ENCODE measurements at places on chromosomes 7 and 10.

GRCh38 chr10:75121322-75121721, 9.9 kb downstream of the SAMD8 start:
- no peak for DNase-seq

GRCh38 chr7:70797109-70797514, 334.8 kb upstream of the GALNT17 start:
- no peak for DNase-seq

- no peak for DNase-seq
These were observed at the start of gene HOXA11 for GRCh38 chr7:27185013-27185853. TSS of gene HOXA11 (minus strand) at chr7:27185232. CDS start at chr7:27185144, 88 bp downstream.

DNA sequence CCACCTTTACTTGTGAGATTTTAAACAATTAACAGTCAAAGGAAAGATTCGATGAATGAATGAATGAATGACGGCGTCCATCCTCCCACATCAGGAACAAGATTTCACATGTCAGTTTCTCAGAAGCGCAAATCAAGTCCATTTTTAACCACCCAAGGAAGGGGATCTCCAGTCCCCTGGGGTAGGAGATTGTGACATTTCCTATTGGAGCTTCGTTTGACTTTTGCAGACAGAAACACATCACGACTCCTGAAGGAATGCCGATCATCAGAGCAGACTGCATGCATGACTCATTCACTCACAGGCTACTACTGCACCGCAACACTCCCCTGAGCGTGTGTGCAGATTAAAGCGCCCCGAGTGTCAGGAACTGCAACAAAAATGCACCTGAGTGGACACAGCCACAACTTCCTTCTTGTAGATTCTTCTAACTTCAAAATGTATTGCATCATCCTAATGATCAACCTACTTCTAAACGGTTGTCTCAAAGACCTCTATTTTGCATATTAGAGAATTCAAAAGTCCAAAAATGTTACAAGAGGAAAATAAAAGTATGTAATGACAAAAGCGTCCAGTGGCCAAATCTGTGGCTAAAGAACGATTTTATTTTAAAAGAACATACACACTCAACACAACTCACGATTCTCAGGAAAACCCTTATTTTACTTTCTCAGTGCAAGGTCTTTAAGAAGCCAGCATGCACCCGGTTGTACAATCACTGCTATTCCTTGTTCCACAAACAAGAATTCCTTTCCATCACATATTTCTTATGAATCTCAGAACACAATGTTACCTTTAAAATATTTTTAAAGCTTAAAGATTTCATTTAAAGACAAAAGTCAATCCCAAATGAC, 172.6 kb downstream of the FAM107B start:
- DNase-seq, result no peak

- DNase-seq, result no peak
These were observed 239.0 kb downstream of the PHTF2 start for GRCh38 chr7:78037603-78038002.

DNA sequence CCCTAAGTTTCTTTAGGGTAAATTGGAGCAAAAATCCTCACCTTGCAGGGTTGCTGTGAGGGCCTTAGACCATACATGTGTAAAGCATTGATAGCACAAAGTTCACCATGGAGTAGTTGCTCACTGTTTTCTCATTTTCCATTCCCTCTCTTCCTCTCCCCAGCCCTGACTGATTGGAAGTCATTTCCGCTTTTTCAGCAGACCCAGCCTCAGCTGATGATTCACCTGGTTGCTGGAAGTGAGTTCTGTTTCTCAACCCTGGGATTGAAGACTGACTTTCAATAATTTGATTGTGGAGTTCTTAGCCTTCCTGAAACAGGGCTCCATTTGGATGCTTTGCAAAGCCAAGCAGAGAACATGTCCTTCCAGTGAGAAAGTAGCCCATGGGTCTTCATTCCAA, 107.0 kb downstream of the PLXNA4 start:
- no peak for DNase-seq

DNA sequence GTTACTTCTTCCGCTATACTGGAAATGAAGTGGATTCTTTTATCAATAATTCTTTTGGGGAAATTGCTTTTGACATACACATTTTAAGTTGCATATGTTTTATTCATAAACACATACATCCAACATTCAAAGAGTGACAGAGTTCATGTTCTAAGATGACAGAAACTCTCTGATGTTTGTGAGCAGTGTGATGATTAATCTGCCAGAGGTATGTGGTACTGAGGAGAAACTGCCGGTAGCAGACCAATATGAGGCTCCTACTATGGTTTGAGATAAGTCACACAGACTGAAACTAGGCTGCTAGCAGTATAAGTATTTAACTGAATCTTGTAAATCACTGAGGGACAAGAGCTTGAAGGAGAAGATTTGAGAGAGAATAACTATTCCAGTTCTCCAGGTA, 524.1 kb upstream of the SEMA3D start:
- DNase-seq, result no peak

DNA sequence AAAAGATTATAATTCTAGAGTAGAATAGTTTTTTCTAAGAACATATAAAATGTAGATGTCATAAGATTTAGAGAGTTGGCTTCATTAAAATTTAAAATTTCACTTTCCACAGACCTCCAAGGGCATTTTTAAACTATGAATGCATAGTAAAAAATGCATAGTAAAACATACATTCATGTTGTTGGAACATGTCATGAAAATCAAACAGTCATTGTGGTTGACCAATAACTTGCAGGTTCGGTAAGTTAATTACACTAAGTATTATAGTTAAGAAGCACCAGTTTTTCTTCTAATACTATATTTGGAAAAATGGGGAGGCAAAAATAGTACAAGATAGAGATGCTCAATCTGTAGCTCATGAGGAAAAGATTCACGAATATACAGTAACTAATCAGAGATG, 61.5 kb upstream of the MACROH2A2 start:
- no peak for DNase-seq

DNA sequence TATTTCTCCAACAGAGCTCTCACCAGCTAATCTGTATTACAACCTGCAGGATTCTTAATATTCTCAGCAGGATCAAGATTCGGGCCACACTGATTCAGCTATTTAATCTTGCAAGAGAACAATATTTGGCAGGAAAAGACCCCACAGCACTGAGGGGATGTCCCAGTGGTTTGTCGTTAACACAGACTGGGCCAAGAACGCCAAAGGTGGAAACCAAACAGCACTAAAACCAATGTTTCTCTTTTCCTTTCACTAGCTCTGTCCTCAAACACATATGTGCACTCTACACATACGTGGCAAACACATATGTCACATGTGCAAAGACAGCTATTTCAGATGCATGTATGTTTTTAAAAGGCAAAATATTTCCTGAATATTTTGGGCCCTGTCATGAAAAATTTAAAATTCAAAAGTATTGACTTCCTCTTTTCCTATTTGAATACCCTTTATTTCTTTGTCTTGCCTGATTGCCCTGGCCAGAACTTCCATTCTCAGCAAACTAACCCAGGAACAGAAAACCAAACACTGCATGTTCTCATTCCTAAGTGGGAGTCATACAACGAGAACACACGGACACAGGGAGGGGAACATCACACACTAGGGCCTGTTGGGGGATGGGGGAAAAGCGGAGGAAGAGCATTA, 51.7 kb upstream of the NEBL start:
- DNase-seq, result no peak

DNA sequence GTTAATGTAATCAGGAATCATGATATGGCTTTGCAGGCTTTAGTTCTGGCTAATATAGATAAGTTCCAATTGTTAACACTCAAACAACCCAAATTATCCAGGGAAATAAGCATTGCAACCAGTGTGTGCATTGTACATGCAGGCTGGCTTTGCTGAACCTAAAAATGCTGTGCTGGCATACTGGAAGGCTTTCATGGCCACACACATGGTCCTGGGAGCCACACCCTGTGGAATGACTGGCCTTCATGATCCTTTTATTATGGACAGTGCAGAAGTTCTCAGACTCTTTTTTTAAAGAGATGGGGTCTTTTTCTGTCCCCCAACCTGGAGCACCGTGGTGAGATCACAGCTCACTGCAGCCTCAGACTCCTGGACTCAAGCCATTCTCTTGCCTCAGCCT, 5.0 kb downstream of the ELMO1 start:
- DNase-seq, result no peak

- DNase-seq, result no peak
These were observed 150.9 kb upstream of the KLF6 start for GRCh38 chr10:3935933-3936359.

DNA sequence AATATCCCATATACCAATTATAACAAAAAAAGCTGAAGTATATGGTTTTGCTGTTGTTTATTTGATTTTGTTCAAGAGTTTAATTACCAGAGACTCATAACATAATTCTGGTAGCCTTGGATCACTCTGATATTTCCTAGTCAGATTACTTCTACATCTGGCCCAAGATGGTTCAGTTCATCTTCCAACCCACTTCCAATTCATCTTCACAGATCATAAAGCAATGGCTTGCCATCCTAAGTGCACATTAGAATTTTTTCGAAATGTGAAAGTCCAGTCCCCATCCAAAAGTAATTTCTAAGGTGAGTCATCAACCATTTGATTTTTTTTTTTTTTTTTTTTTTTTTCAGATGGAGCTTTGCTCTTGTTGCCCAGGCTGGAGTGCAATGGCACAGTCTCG, 8.0 kb upstream of the HIBADH start:
- DNase-seq, result no peak

- DNase-seq, result no peak
These were observed 601.7 kb downstream of the ANKRD7 start for GRCh38 chr7:118826246-118826645.

GRCh38 chr10:14371581-14371980, 40.9 kb upstream of the FRMD4A start:
- DNase-seq, result no peak

GRCh38 chr10:23918090-23918723, 290.7 kb upstream of the KIAA1217 start:
- no peak for DNase-seq

- peak; percentile 72 for DNase-seq
These were observed 438.6 kb downstream of the TNS3 start for GRCh38 chr7:47143339-47143738.

DNA sequence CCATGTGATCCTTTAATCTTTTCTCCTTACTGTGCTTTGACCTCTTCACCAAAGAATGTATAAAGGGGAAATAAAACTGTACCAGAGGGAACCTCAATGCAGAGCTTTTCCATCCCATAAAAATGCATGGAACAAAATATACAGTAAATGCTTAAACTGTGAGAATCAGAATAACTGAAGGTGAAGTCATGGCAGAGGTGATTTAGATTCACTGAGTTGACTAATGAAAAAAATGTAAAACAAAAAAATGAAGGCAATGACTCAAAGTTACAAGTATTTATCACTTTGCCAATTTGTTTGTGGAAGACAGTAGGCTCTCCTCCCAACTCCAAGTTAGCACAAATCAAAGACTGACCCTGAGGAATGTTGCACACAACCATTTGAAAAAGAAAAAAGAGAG, 1331.6 kb upstream of the SORCS1 start:
- DNase-seq, result peak; percentile 63

DNA sequence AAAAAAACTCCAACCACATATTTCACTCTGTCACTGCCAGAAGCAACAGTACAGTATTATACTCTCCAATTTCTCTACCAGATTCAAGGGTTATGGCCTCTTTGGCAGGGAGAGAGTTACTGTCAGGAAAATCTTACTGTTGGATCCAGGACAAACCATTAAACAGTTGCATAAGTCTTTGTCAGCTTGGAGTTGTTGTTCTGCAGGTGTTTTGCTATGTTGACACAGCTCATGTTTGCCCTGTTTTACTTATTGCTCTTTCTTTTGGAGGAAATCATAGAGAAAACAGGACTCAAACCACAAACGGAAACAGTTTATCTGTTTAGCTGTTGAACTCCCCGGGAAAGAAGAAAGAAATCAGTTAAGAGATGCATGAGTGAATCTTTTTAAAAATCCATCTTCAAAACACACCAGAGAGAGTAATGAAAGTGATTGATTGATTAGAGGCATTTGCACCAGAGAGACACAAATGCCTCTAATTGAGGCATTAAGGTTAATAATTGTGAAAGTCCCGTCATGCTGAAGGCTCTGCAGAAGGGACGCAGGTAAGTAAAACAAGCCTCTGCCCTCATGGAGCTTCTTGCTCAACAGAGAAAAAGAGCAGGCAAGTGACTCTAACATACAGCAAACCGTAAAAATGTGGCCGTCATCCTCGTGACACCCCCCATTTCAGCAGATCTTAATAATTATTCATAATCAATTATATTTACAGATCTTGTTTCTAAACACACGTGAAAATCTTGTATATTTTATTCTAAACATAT, 38.7 kb upstream of the ARHGAP21 start:
- DNase-seq, result no peak

DNA sequence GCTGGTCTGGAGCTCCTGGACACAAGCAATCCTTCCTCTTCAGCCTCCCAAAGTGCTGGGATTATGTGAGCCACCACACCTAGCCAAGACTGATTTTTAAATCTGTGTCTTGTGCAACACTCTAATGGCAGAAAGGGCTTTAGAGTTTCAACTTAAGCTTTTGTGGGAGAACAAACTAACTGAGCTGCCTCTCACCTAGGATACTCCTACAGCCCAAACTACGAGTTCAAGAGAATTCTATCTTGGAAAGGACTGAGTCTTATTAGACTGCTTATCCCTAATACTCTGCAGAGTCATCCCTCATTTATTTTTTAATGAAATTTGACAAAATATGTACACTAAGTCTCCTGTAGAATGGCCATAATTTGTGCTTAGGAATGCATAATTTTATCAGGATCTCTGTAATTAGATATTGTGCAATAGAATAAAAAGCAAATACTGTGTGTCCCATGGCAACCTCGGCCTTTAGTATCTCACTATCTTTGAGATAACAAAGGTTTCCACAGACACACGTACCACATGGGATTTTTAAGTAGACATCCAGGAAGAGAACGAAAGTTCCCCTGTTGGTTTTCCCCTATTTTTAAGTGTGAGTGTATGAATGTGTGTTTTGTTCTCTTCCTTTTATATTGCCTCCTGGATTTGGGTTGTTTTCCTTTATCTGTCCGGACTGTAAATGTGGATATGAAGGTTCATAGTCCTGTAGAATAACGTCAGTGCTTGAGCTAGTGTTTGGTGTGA, 199.4 kb upstream of the TCF7L2 start:
- DNase-seq, result no peak

DNA sequence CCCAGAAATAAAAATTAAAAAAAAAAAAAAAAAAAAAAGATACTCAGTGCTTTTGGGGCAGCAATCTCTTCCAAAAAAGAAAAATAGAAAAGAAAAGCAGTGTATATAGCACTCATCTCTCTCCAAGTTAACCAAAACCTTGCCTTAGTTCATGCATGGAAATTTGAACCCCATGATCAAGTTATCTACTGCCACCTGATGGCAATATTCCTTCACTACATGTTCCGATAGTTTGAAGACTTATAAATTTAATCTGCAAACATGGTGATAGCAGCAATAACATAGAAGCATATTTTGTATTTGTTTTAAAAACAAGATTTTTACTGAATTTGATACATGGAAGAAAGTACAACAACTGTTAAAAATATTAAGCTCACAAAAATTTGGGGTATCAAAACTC, 48.6 kb upstream of the SLIT1 start:
- no peak for DNase-seq

DNA sequence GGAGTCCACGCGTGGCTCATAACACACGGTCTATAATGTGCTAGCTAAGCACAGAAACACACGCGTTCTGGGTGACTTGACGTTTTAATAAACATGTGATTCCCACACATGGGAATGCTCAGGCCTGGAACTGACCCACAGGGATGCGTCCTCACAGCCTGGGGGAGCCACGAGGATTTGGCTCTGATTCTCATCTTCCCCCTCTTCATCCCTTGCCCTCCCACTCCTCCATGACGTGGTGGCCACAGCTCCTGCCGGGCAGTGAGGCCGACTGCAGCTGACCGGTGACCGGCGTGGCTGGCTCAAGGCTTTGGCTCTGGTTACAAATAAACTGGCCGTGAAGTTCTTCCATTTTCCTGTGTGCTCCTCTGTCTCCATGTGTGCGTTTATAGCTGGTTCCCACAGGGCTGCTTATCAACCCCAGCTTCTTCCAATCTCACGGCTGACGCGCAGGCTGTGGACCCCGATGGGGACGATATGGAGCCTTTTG, 40.9 kb upstream of the KLF6 start:
- DNase-seq, result no peak
